Foreskin melanocyte (primary cell): ENCODE measurements at places on chromosomes 4 and X.

GRCh38 chr4:149988087-149988410, 90.2 kb upstream of the DCLK2 start:
- DNase-seq: no peak

GRCh38 chr4:39613093-39613656, 25.5 kb downstream of the SMIM14 start:
- no peak for DNase-seq

DNA sequence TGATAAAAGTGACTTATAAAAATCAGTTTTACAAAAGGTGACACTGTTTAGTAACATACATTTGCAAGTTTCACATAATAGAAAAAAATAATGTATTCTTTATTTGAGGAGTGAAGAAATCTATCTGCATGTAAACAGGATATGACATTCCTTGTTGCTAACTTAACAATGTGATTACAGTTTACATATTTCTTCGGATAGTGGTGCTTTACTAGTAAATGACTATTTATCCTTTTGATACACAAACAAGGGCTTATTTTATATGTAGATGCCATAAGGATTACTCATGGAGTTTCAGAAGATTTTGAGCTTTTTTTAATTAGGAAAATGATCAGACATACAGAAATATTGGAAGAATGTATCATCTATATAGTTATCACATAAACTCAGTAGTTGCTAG, 126.5 kb downstream of the SLIT2 start:
- DNase-seq: peak; percentile 84

GRCh38 chr4:42452823-42453222, 55.5 kb downstream of the SHISA3 start:
- DNase-seq: no peak

GRCh38 chr4:184122631-184123408, 94.9 kb downstream of the ENPP6 start:
- DNase-seq: no peak

DNA sequence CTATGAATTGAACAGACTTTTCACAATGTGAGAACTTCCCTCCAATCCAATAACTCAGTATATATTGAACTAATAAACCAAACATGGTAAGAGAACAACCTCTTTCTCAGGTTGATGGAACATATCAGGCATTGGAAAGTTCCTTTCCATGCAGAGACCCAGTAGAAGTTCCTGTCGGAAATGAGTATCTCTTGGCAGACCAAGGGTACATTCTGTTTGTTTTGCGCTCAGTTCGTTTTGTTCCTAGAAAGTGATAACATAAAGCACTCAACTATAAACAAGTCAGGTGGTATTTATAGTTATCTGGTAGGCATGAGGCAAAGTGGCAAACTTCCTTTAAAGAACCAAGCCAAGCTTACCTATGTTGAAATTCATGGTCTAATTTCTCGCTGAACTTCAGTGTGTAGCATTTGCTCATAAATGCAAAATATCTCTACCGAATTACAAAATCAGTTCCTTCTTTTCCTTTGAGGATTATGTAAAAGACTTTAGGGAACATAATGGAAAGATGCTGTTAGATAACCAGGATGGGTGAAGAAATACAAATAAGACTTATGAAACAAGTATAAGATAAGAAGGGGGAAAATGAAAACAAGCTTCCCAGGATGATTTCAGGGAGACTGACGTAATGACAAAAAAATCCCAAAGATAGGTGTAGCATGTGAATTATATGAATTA, 120.3 kb downstream of the ARHGAP24 start:
- DNase-seq: no peak

- no peak for DNase-seq
Observed at GRCh38 chr4:182068920-182069319, 174.3 kb upstream of the TENM3 start.

- no peak for DNase-seq
Observed at GRCh38 chr4:98496152-98496845, 162.1 kb downstream of the TSPAN5 start.

GRCh38 chrX:154548028-154548316, 552 bp downstream of the IKBKG start:
- DNase-seq: no peak

DNA sequence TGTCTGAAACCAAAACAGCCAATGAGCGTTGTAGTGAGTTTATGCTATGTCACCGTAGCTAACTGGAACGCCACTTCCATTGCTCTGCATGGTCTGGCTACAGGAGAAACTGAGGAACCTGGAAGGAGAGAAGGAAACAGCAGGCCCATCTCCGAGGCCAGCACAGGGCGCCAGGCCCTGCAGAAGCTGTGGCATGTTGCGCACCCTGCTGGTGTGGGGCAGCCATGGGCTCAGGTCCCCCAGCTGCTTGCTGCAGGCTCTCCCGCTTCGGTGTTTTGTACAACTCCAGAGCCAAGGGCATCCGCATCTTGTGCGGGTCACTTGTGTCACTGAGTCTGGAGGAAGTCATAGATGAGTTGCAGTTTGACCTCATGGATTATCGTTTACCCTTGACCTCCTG, 89.2 kb downstream of the AFAP1 start:
- DNase-seq: no peak

- DNase-seq: no peak
Observed at GRCh38 chr4:81424336-81424735, 47.4 kb downstream of the RASGEF1B start.

- peak; percentile 36 for DNase-seq
Observed at GRCh38 chr4:186204103-186204559, 12.8 kb downstream of the CYP4V2 start.

GRCh38 chr4:158202481-158202880, 7.8 kb upstream of the TMEM144 start:
- DNase-seq: no peak

- peak; percentile 57 for DNase-seq
Observed at GRCh38 chr4:189299706-189300105, 641.0 kb upstream of the FRG1 start.

DNA sequence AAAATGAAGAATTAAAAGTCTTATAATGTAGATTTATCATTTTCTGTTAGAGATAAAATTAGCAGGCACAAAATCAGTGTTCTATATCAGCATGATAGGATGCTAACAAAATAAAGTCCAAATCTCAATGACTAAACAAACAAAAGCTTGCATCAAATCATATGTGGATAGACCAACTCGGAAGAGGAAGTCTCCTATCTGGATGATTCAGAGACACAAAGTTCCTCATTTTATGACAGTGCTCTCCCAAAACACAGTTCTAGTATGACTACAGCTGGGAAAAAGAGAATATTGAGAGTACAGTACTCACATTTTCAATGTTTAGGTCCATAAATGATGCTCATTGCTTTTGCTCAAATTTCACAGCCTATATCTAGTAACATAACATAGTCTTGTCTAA, 376.1 kb upstream of the CTSO start:
- no peak for DNase-seq

DNA sequence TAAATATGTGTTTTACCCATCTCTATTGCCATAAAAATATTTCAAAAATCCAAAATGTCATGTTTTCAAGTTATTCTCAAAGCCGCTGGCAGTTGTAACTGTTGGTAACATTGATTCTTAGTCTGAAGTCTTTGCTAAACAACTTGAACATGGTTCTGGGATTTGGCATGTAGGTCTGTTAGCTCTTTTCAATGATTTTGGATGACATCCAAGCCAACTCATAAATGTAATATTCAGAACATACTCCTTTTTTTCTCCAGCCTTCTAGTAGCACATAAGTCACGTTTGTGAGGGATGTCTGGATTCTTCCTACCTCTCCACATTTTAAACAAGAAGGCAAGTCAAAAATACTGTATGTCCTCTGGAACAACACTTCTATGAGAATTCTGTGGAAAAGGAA, 305.3 kb downstream of the PRR32 start:
- no peak for DNase-seq

GRCh38 chr4:82005158-82005557, 368.6 kb downstream of the HNRNPD start:
- peak; percentile 3 for DNase-seq

DNA sequence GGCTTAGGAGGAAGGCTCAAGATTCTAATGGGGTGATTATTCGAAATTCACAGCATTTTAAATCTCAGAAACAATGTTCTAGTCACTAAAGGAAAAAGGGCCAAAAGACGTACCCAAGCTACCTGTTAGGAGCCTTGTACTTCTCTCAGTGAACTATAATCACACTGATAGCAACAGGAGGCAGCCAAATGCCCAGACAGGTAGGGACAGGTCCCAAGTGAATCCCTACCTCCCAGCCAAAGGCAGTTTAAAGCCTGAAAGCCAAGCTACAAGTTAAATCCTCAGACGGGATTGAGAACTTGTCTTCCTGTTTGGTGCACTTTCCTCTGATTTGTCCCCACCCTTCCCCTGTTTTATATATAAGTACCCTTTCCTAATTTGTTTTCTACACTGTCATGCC, 24.3 kb upstream of the HHIP start:
- no peak for DNase-seq

GRCh38 chrX:25599061-25599460, 539.1 kb upstream of the MAGEB18 start:
- no peak for DNase-seq

- no peak for DNase-seq
Observed at GRCh38 chr4:114385195-114385985, 213.2 kb upstream of the UGT8 start.

- no peak for DNase-seq
Observed at GRCh38 chrX:41596596-41596995, 92.2 kb upstream of the GPR34 start.

- no peak for DNase-seq
Observed at GRCh38 chrX:152988536-152989291, 5.2 kb downstream of the PNMA5 start.

DNA sequence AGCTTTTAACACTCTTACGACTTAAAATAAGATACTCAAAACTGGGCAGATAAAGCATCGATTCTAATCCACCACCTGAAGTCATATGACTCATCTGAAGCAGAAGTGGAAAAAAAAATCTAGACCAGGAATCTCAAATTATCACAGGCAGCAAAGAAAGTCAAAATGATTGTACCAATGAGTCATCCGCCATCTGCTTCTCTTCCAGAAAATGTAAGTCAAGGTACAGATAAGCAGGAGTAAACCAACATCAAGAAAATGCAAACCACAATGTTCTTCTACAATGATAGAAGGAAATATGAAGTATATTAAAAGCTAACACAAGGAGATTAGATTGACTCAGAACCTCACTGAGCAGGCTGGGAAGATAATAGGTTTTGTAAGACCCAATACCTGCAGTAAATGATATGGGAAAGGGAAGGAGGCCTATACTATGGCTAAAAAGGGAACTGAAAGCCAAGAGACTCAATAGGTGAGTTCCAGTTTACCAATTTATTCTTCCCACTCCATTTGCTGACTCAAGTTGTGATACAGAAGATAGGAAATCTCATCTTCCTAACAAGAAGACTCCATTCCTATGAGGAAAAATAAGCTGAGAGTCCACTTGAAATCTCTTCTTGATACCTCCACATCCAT, 88.4 kb upstream of the TET2 start:
- DNase-seq: no peak

DNA sequence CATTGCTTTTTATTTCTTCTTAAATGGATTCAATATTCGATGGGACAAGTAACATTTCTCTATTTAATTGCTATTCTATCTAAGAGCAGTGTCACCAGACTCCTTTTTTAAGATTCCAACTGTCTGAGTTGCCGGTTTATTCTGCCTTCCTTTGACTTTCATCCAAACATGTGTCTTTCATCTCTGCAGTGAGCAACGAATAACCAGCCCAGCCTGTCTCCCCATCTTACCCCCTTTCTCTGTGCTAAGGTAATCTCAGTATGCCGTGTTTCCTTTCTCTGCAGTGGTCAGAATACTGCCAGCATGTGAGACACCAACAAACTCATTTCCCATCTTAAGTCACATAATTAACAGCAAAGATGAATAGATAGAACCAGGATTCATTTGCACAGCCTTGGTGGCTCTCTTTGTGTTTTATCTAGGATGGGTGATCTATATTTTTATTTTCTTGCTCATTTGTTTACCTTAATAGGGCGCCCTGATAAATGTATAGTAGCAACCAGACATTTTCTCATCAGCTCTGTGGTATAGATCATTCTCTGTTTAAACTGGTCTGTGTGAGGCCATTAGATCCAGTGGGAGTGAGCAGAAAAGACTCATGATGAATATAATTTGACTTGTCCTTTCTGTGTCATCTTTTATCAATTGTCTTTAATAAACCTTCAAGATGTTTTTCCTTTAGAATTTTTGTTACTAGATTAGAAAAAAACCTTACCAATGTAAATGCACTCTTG, 394.8 kb upstream of the IGFBP7 start:
- DNase-seq: no peak

DNA sequence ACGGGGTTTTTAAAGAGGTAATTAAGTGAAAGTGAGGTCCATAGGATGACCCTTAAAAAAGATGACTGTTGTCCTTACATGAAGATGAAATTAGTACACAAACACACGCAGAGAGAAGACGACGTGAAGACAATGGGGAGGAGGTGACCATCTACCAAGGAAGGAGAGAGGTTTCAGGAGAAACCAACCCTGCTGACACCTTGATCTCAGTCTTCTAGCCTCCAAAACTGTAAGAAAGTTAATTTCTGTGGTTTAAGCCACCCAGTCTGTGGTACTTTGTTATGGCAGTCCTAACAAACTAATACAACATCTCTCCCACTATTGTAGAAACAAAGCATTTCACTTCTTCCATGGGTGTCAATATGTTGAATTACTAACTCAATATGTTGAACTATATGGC, 139.6 kb upstream of the ATOH1 start:
- no peak for DNase-seq

DNA sequence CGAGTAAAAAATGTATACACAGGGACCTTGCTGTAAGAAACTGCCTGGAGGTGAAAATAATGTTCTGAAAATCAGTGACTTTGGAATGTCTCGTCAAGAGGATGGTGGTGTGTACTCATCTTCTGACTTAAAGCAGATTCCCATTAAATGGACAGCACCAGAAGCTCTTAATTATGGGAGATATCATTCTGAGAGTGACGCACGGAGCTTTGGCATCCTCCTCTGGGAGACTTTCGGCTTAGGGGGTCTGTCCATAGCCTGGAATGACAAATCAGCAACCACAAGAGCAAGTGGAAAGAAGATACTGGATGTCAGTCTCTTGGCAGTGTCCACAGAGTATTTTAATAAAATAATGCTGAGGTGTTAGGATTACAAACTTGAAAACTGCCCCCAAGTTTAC, 129.4 kb downstream of the THOC2 start:
- no peak for DNase-seq

- DNase-seq: no peak
Observed at GRCh38 chr4:147596981-147597380, 20.2 kb upstream of the TMEM184C start.

- DNase-seq: no peak
Observed at GRCh38 chr4:3530663-3531254, 1.5 kb downstream of the LRPAP1 start.

- DNase-seq: no peak
Observed at GRCh38 chrX:13126775-13127174, 82.4 kb upstream of the FAM9C start.
